CD8-positive, alpha-beta memory T cell (primary cell): ENCODE measurements at places on chromosomes 4 and X.

GRCh38 chr4:189124149-189124758 is 816.4 kb upstream of the FRG1 start:
- H3K4me1 ChIP-seq: no peaks in the 10 kb centered on the region
- H3K36me3 ChIP-seq: no peaks in the 10 kb centered on the region
- no peaks in the 10 kb centered on the region for H3K27me3 ChIP-seq
- no peak overlapping the region for H3K4me3 ChIP-seq

GRCh38 chr4:37388681-37389365 is 144.3 kb downstream of the NWD2 start:
- no peaks in the 10 kb centered on the region for H3K4me1 ChIP-seq
- no peaks in the 10 kb centered on the region for H3K36me3 ChIP-seq
- H3K4me3 ChIP-seq: no peak overlapping the region
- no peaks in the 10 kb centered on the region for H3K27me3 ChIP-seq
- no peak for DNase-seq

DNA sequence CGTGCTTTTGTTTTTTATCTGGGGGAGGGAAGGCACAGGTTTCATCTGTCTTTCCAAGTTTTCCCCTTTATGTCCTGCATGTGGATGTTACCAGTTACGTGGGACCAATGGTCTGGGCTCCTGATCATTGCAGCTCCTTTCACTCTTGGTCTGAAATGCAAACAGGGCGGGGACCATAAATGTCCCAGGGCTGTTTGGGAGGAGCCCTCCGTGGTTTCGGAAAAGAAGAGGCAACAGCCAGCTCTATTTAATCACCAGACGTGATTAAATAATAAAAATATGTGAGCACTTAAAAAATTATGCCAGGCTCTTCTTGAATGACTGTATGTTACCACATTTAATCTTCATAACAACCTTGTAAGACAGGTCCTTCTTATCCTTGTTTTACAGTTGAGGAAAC is 30.8 kb upstream of the C1GALT1C1 start:
- H3K36me3 ChIP-seq: no peaks in the 10 kb centered on the region
- no peaks in the 10 kb centered on the region for H3K4me1 ChIP-seq
- no peak for DNase-seq
- H3K4me3 ChIP-seq: no peak overlapping the region
- H3K27me3 ChIP-seq: no peaks in the 10 kb centered on the region

- no peaks in the 10 kb centered on the region for H3K27me3 ChIP-seq
- H3K4me3 ChIP-seq: no peak overlapping the region
- H3K27ac ChIP-seq: no peak overlapping the region
- no peak for DNase-seq
Observed at GRCh38 chr4:860561-860960, 34.6 kb upstream of the CPLX1 start.

DNA sequence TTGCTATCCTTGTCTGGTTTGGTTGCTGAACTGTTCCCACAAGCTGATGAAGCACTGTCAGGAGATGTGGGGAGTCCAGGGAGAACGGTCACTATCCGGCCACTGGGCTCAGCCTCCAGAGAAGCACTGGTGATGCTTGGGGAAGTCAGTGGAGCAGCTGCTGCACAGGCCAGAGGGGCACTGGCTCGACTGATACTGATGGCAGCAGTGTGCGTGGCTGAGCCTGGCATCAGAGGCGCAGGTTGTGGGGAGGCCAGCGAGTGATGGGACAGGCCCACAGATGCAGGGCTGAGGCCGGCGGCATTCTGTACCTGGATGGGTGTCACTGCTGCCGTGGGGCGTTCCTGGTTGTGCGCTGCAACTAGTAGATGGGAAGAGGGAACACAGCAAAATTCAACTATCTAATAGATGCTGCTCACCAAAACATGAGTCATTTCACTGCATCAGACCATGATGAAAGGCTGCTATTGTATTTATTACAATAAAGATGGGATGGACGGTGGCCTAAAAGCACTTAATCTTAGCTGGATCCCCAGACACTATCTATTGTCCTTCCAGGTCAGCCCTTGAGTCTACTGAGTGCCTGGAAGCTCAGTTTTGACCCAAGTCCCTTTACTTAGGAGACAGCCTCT is 106.3 kb upstream of the CBR4 start:
- H3K4me1 ChIP-seq: no peaks in the 10 kb centered on the region
- no peak for DNase-seq
- no peak overlapping the region for H3K4me3 ChIP-seq
- H3K36me3 ChIP-seq: no peaks in the 10 kb centered on the region
- no peaks in the 10 kb centered on the region for H3K27me3 ChIP-seq
- H3K27ac ChIP-seq: no peak overlapping the region

- no peaks in the 10 kb centered on the region for H3K4me1 ChIP-seq
- H3K36me3 ChIP-seq: no peaks in the 10 kb centered on the region
- H3K27me3 ChIP-seq: no peaks in the 10 kb centered on the region
- no peak overlapping the region for H3K4me3 ChIP-seq
Observed at GRCh38 chr4:158043971-158044618, 128.7 kb downstream of the GASK1B start.

DNA sequence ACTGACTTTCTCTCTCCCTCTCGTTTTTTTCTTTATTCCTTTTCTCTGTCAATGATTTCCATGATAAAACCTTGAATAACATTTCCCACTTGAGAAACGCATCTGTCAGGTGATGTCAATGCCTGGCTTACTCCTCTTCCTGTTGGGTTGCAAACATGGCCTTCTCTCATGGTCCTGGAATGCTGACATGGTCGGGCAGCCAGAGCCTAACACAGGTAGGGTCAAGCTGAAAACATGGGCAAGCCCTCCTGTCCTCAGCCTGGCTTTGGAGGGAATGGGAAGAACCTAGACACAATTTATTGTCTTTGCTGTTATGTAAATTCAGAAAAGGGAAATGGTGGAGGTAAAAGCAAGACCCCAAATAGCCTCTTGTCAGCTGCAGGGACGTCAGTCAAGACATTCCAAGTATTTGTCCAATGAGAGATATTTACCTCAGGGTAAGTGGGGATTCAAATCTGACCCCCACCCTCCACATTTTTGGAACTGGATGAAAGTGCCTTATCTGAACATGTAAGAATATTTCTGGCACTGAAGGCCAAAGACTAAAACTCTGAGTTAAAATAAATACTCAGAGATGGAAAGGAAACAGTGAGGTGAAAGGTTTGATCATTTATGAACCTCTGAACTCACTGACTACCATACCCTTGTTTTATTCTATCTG is 473.8 kb downstream of the SPRY1 start:
- H3K27me3 ChIP-seq: no peaks in the 10 kb centered on the region
- no peaks in the 10 kb centered on the region for H3K4me1 ChIP-seq
- no peak for DNase-seq
- no peak overlapping the region for H3K4me3 ChIP-seq

- no peak for DNase-seq
- no peak within 1 kb of the TSS for H3K27ac ChIP-seq
- H3K36me3 ChIP-seq: no peaks in the 10 kb centered on the region
- no peaks in the 10 kb centered on the region for H3K4me1 ChIP-seq
- H3K27me3 ChIP-seq: no peaks in the 10 kb centered on the region
Observed at GRCh38 chrX:73446831-73447230, at the start of gene CDX4. CDX4 (plus strand) TSS chrX:73447053; CDS start chrX:73447254, 201 bp downstream.

DNA sequence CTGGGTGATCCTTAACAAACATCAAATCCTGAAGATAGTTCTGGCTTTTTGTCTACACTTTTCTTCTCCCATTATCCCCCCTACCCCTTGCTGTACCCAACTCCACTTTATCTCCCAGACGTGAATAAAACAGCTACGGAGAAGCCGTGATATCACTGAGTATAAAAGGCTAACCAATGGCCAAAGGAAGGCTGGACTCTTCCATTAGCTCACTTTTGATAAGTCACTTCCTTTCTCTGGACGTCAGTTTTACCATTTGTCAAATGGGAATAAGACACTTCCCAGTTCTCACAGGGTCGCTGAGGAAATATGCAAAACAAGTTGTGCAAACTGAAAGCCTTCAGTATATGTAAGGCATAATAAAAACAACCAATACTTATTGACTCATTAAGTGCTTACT is 38.6 kb upstream of the EDA2R start:
- H3K4me1 ChIP-seq: no peaks in the 10 kb centered on the region
- DNase-seq: no peak
- no peaks in the 10 kb centered on the region for H3K27me3 ChIP-seq
- H3K27ac ChIP-seq: no peak overlapping the region

DNA sequence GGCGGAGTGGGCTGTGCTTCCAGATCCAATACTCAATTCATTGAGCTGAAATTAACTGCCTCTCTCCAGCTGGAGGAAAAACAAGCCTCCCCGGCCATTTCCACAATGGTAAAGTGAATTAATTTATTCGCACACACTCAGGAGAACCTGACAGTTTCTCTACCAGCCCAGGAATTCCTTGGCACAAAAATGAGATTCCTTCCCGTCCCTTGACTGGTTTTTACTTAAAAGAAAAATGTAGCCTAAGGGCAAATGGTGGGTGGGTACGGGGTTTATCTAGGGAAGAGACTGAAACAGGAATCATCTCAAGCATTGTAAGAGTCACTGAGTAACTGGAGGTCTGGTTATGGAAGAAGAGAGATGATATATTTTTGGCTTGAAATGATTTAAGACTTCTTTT is 102.7 kb downstream of the VCX3A start:
- no peak overlapping the region for H3K4me3 ChIP-seq
- no peaks in the 10 kb centered on the region for H3K4me1 ChIP-seq
- H3K27me3 ChIP-seq: no peaks in the 10 kb centered on the region
- DNase-seq: no peak
- H3K36me3 ChIP-seq: no peaks in the 10 kb centered on the region
- no peak overlapping the region for H3K27ac ChIP-seq

DNA sequence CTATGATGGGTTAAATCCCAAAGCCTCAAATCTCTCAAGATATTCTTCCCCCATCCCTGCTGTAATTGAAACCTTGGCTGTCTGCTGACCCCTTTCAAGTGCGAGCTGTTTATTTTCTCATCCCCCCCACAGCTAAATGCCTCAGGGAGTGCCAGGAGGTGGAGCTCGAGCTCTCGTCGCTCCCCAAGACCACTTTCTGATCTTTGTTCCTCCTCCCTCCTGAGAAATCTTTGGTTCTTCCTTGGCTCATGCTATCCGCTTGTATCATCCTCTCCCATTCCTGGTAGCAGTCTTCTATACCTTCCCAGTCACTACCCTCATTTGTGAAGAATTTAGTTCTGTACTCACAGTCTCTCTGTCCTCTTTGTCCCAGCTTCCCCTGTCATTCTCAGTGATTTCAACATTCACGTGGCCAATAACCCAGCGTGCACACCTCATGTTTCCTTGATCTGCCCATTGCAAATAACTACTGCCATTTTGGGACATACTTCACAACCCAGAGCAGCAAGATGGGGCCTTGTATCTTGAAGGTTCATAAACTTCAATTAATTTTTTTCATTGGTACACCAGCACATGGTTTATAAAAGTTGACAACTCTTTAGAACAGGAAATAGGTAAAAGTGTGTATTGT is 9.2 kb upstream of the SLC25A43 start:
- DNase-seq: no peak
- H3K4me1 ChIP-seq: no peaks in the 10 kb centered on the region
- H3K27ac ChIP-seq: no peak overlapping the region
- H3K36me3 ChIP-seq: no peaks in the 10 kb centered on the region
- no peak overlapping the region for H3K4me3 ChIP-seq

DNA sequence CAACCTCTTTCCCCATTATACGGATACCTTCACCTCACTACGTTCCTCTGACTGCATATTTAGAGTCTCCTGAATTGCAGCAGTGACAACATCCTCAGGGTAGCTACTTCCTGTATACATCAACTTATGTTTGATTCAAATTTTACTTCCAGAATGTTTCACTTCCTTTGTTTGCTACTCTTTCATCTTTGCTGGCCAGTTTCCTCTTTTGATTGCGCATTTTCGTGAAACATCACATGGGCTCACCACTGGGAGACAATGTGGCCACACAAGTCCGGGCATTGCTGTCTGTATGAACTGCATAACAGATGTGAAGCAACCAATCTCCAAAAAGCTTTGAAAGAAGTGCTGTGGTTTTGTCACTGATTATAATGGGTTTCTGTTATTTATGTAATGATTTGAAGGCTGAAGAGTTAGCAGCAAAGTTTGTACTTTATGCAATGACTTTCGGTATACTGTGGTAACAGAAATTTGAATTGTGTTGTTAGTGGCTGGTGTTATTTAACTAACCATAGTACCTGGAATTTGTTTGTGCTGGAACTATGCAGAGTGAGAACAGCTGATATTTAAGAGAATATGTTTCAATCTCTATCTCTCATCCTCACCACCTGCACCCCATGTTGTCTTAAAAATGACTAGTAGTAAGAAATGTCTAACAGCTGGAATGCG is 7.4 kb downstream of the SNCA start:
- DNase-seq: peak; percentile 61
- no peaks in the 10 kb centered on the region for H3K4me1 ChIP-seq
- H3K27me3 ChIP-seq: no peaks in the 10 kb centered on the region
- no peak overlapping the region for H3K27ac ChIP-seq
- no peak overlapping the region for H3K4me3 ChIP-seq

- no peak for DNase-seq
- no peaks in the 10 kb centered on the region for H3K36me3 ChIP-seq
- no peak overlapping the region for H3K4me3 ChIP-seq
- no peaks in the 10 kb centered on the region for H3K27me3 ChIP-seq
- no peaks in the 10 kb centered on the region for H3K4me1 ChIP-seq
- H3K27ac ChIP-seq: no peak overlapping the region
Observed at GRCh38 chr4:45566896-45567603, 556.8 kb downstream of the GABRG1 start.
